ENCODE measurements at places on chromosomes 13 and 19.

GRCh38 chr19:49570138-49570856, 10.1 kb downstream of the NOSIP start:
- peak; percentile 94 for DNase-seq

- no peak for DNase-seq
These were observed 12.4 kb downstream of the ZNF552 start for GRCh38 chr19:57802269-57802668.

GRCh38 chr19:51099047-51099382, 9.2 kb downstream of the CTU1 start:
- no peak for DNase-seq

- DNase-seq: no peak
These were observed at the start of gene HOOK2 for GRCh38 chr19:12774588-12775555. HOOK2 (minus strand) TSS chr19:12775552; CDS start chr19:12775449, 103 bp downstream.

DNA sequence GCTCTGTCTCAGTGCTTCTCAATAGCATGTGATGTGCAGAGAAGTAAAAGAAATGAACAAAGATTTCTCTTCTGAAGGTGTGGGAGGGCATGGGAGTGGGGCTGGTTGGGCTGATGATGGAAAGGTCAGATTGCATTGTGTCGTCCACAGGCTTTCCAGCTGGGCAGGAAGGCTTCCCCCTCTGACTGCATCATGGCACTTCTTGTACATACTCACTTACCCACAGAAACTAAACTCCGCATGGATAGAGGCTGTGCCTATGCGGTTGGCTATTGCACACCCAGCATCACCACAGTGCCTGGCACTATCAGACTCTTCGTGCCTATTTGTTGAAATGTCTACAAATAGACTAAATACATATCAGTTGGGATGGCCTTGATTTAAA, 24.4 kb upstream of the TNFSF11 start:
- no peak for DNase-seq

- DNase-seq: peak; percentile 22
These were observed 30.1 kb downstream of the EPS15L1 start for GRCh38 chr19:16441661-16442162.
